Right lobe of liver (tissue), 6 donors: ENCODE measurements at places on chromosomes 16 and 17. TPM values are rescaled to one million over a fixed set of nuclear protein-coding genes. Genes with fewer than 3 reads are reported as not detected.

ZNF23 gene
- total RNA-seq, result 3.9 TPM

KCNG4 gene
- total RNA-seq, result not detected

KRT31 gene
- not detected for total RNA-seq

SDR42E1 gene
- total RNA-seq, result 4.6 TPM

CDRT15L2 gene
- not detected for total RNA-seq

FOXN1 gene
- not detected for total RNA-seq

PRR11 gene
- 0.56 TPM for total RNA-seq

OR4D1 gene
- not detected for total RNA-seq

OSGIN1 gene
- total RNA-seq, result 40.1 TPM

PRRT2 gene
- total RNA-seq, result 0.60 TPM

CBLN1 gene
- total RNA-seq, result 0.14 TPM

ERN2 gene
- total RNA-seq, result not detected

MT1A gene
- total RNA-seq, result 161 TPM

NPIPA3 gene
- 1.2 TPM for total RNA-seq

KRT28 gene
- not detected for total RNA-seq

RASL10B gene
- 2.8 TPM for total RNA-seq

CA5A gene
- 31.6 TPM for total RNA-seq

SETD1A gene
- total RNA-seq, result 7.3 TPM

DDX5 gene
- total RNA-seq, result 409 TPM

STH gene
- total RNA-seq, result not detected

EME1 gene
- total RNA-seq, result 1.3 TPM

GGT6 gene
- 0.09 TPM for total RNA-seq

POLR2C gene
- 32.9 TPM for total RNA-seq

KRTAP2-3 gene
- not detected for total RNA-seq

BCAR1 gene
- total RNA-seq, result 72.0 TPM

TBC1D28 gene
- total RNA-seq, result not detected

LRRC46 gene
- total RNA-seq, result 0.31 TPM

VAT1L gene
- total RNA-seq, result 0.64 TPM

DNAI2 gene
- total RNA-seq, result not detected

DPEP2 gene
- 1.2 TPM for total RNA-seq

HOXB9 gene
- not detected for total RNA-seq

CX3CL1 gene
- total RNA-seq, result 3.3 TPM

CETP gene
- total RNA-seq, result 5.4 TPM

TM4SF5 gene
- 84.7 TPM for total RNA-seq

LRRC75A gene
- 0.20 TPM for total RNA-seq

DNAH3 gene
- total RNA-seq, result not detected

ZP2 gene
- not detected for total RNA-seq

FBXO39 gene
- 0.35 TPM for total RNA-seq

PNMT gene
- 0.37 TPM for total RNA-seq

CES3 gene
- 39.7 TPM for total RNA-seq

MSLN gene
- 0.25 TPM for total RNA-seq

IL17C gene
- not detected for total RNA-seq

RNF166 gene
- total RNA-seq, result 12.8 TPM

TP53TG3D gene
- total RNA-seq, result not detected

EVI2A gene
- 2.1 TPM for total RNA-seq

MSRB1 gene
- 69.3 TPM for total RNA-seq
